CD4-positive, alpha-beta T cell treated with Interleukin-17A for 4 hours (primary cell): ENCODE measurements at places on chromosomes 13 and 19.

DNA sequence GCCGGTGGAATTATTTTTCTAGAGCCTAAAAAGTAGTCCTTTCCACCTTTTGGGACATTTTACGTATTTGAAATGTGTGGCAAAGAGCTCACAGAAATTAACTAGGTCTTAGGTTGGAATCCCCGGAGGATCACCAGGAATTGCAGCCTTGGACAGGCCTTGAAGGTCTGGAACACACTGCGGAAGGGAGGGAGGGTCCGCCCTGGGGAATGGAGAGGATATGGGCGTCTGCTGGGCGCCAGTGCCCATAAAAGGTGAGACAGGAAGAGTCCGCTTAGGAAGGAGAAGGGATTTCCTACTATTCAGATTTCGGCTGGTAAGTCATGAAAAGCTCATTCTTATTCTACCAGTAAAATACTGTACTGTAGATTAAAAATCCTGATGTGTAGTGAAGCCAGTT is 111.9 kb downstream of the COL4A2 start:
- no peak for DNase-seq

GRCh38 chr19:10226376-10227025 is 4.6 kb downstream of the S1PR2 start:
- no peak for DNase-seq

DNA sequence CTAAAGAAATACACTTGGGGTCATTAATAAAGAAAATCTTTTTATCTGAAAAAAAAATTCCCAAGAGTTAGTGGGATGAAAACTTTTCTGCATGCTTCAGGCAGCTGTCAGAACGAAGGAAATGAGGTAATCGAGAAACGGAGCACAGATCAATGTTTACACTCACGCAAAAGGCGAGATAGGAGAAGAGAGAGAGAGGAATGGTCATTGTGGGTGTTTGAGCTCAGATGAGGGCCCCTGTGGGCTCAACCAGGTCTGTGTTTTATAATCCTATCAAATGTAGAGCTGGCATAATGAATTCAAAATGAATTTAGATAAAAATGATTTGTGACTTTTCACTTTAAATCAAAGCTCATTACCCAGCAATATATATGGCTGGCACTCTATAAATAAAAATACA is 6.3 kb upstream of the RXFP2 start:
- no peak for DNase-seq

- no peak for DNase-seq
These were observed 75.2 kb upstream of the MRI1 start for GRCh38 chr19:13689085-13689484.

DNA sequence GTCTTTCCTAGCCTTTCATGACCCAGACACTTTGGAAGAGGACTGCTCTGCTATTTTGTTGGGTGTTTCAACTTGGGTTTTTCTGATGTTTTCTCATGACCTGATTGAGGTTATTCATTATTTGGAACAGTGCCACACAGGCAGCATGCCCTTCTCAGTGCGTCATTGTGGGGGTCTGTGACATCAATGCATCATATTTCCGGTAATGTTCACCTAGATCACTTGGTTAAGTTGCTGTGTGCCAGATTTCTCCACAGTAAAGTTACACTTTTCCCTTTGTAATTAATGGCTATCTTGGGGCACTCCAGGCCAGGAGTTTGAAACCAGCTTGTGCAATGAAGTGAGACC is 124.4 kb downstream of the SIPA1L3 start:
- DNase-seq: no peak

DNA sequence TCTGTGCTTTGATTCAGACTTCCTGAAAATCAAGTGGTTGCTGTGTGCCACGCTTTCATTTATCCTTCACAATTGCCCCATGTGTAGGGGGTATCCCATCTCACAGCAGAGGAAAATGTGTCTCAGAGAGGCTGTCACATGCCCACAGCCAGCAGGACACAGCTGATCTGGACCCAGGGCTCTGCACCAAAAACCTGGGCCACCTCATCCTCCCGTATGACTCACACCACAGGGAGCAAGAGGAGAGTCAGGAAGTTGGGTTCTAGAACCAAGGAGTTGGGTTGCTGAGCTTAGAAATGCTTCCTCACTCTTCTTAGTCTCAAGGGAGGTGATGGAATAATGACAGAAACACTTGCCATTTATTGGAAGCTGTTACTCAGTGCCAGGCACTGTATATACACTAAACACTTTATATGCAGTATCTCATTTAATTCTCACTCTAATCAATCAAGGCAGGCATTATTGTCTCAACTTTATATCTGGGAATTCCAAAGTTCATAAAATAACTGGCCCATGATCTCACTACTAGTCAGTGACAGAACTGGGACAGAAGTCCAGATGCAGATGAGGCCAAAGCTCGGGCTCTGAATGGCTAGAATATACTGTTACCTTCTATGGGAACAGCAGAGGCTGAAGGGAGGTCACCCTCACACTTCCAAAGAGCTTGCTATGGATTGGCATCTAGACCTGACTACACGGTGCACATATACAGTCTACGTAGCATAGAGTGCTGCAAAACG is 47.7 kb upstream of the ATP12A start:
- DNase-seq: no peak

DNA sequence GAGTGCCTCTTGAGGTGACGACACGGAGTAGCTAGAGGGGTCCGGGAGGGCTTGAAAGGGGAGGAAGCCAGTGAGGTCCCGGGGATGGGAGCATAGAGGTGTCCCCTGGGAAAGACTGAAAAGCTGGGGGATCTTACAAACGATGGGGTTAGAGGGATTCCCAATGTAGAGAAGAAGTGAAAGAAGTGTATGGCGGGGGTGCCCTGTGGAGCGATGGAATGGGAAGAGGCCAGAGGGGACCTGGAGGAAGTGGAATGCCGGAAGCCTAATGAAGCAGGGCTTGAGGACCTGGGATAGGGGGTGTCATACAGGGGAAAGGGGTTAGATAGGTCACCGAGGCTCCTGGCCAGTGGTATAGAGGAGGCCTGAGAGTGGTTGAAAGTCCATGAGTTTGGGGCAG is 580 bp downstream of the AP2A1 start:
- no peak for DNase-seq

- no peak for DNase-seq
These were observed 4.1 kb downstream of the KANK2 start for GRCh38 chr19:11192957-11193939.

- peak; percentile 65 for DNase-seq
These were observed at the start of gene PNMA8C for GRCh38 chr19:46428239-46429135. Gene PNMA8C (minus strand): TSS chr19:46428936. CDS start chr19:46428359, 577 bp downstream.

DNA sequence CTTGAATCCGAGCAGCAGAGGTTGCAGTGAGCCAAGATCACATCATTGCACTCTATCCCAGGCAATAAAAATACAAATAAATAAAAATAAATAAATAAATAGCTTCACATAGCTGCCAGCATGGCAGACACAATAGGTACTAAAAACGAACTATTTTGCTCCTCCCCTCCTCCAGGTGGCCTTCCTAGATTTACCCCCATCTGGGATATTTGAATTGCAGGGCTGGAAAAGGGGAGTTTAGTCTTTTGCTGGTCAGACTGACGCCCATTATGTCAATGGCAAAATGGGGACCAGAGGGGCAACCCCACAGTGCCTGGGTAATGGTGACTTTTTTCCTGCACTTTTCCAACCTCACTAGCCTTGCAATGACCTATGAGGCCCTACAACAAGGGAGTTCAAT is 640 bp upstream of the GMFG start:
- DNase-seq: no peak

DNA sequence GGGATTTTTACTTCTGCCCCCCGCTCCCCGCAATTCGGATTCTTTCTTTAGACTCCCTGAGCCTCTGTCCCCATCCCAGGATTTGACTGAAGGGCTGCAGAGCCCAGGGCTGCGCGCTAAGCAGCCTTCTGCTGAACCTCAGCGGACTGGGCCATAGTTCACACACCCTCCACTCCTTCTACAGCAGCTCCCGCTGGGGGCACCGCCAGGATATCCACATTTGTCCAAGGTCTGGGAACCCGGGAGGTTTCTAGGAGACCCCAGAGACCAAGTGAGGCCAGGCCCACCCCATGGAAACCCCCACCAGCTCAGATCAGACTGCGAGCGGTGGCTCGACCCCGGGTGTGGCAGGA is 463.3 kb downstream of the ITGBL1 start:
- no peak for DNase-seq

- DNase-seq: no peak
These were observed 1.2 kb downstream of the C2CD4C start for GRCh38 chr19:407511-408440.
